Cerebellar cortex (tissue), 1 donor: ENCODE measurements at places on chromosomes 1 and 21.

GRCh38 chr1:28365864-28366263, 3.7 kb upstream of the PHACTR4 start:
- DNase-seq, result no peak

- DNase-seq, result no peak
Observed at GRCh38 chr1:76501586-76502219, 365.6 kb upstream of the ST6GALNAC5 start.

DNA sequence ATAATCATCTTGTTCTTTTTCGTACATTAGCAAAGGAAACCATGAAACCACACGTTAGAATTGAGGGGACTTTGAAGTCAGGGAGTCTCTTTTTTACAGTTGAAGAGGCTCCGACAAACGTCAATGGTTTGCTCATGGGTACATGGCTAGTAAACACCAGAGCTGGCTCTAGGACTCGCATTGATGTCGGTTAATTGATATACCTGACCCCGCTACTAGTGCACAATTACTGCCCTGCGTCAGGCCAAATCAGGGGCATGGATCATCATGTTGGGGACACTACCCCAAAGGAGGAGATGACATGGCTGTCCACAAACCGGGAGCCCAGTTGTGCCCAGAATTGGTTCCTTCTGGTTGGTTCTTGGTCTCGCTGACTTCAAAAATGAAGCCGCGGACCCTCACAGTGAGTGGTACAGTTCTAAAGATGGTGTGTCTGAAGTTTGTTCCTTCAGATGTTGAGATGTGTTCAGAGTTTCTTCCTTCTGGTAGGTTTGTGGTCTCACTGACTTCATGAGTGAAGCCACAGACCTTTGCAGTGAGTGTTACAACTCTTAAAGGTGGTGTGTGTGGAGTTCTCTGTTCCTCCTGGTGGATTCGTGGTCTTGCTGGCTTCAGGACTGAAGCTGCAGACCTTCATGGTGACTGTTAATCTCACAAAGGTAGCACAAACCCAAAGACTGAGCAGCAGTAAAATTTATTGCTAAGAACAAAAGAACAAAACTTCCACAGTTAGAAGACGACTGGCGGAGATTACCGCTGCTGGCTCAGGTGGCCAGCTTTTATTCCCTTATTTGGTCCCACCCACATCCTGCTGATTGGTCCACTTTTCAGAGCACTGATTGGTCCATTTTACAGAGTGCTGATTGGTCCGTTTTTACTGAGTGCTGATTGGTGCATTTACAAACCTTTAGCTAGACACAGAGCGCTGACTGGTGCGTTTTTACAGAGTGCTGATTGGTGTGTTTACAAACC, 126.9 kb upstream of the ERRFI1 start:
- no peak for DNase-seq

DNA sequence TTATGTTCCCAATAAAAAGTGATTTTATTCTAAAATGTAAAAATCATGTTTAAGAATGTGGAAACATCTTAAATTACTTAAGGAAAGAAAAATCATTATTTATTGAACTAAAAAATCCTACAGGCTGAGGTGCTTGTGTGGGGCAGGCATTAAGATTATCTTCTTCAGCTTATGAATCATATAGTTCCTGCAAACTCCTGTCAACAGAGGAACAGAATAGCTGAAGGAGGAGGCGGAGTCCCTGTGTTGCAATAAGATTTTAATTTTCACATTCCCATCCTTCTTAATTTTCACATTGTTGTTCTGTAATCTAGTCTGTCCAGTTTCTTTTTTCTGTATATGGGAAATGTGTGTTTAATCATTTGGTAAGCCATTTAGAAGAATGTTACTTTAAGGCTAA, 20.6 kb upstream of the OLFML3 start:
- DNase-seq, result no peak

DNA sequence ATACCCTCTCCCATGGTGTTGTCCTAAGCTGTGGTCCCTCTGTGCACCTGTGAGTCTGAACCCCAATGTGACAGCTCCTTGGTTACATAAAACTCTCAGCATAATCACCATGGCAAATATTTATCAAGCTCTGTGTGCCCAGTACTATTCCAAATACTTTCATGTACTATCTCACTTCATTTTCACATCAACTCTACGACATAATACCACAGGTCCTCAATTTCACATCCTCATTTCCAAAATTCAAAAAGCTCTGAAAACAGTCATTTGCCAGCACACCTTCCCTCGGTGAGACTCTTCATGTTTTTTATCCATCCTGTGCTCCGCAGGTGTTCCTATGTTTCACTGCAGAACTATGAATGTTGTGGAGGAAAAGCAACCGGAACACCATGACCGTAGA, 12.4 kb upstream of the CREG1 start:
- no peak for DNase-seq
